ENCODE measurements at places on chromosomes 16 and 17.

DNA sequence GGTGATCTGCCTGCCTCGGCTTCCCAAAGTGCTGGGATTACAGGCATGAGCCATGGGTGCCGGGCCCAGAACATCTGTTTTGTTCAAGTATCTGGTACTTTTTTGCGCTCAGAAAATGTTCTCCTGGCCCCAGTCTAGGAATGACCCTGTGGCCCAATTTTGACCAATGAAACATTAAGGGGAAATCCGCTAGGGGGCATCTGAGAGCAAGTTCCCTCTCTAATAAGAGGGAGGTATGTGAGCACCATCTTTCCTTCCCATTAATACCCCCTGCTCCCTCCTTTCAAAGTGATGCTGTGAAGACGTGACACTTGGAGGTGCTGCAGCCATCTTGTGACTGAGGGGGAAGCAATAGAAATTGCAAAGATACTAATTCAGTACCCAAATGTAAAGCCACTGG lies 16.5 kb upstream of the CLEC3A start:
- DNase-seq: peak; percentile 14

DNA sequence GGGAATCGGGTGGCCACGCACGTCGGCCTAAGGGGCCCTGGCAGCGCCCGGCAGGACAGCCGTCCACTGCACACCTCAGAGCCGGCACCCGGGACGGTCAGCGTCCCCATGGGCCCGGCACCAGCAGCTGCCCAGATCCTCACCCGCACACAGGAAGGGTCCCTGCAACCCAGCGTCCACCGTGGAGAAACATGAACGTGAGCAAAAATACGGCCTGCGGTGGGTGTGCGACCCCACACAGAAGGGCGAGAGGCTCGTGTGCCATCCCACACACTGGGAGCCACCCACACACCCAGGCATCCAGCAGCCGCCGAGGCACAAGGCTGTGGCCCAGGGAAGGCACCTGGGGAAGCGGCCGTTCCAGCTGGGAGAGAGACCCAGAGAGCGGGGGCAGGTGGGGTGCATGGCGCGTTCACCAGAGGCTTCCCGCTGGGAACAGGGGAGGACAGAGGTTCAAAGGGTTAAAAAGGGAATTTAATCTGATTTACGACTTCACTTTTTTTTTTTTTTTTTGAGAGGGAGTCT lies 6.4 kb downstream of the PIEZO1 start:
- DNase-seq: no peak

GRCh38 chr17:34163646-34164045 lies 91.4 kb upstream of the CCL2 start:
- DNase-seq: peak; percentile 24

GRCh38 chr17:17563530-17563929 lies 28.0 kb downstream of the PEMT start:
- no peak for DNase-seq

DNA sequence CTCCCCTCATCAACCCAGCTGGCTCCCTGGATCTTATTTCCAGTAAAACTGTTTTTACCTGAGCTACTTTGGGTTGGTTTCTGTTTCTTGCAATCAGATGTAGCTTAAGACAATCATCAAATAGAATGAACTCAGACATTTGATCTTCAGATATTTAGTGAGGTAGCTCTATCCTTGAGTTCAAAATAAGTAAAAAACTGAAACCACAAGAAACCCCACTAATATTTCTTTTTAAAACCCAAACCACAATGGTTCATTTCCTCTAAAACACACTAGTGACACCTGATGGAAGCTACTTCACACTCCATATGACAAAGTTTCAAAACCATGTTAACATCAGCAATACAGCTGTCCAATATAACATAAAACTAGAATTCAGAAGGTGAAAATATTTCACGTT lies 37.8 kb downstream of the CACNG1 start:
- DNase-seq: no peak

DNA sequence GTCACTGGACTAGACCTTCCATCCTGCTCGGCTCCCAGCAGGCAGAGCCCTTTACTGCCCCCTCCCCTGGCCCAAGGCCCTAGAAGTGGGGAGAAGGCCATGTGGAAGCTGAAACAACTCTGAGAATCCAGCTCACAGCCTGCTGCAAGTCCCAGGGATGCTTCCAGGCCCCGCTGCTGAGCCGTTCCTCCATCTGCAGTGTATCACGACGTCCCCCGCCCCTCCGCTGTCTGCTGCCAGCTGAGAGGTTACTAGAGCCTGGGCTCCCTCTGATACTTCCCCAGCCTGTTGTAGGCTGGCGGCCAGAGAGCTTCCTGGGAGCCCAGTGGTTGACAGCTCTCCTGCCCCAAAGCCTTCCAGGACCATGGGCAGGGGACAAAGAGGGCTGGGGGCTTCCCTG lies 118.2 kb downstream of the MGAT5B start:
- no peak for DNase-seq

DNA sequence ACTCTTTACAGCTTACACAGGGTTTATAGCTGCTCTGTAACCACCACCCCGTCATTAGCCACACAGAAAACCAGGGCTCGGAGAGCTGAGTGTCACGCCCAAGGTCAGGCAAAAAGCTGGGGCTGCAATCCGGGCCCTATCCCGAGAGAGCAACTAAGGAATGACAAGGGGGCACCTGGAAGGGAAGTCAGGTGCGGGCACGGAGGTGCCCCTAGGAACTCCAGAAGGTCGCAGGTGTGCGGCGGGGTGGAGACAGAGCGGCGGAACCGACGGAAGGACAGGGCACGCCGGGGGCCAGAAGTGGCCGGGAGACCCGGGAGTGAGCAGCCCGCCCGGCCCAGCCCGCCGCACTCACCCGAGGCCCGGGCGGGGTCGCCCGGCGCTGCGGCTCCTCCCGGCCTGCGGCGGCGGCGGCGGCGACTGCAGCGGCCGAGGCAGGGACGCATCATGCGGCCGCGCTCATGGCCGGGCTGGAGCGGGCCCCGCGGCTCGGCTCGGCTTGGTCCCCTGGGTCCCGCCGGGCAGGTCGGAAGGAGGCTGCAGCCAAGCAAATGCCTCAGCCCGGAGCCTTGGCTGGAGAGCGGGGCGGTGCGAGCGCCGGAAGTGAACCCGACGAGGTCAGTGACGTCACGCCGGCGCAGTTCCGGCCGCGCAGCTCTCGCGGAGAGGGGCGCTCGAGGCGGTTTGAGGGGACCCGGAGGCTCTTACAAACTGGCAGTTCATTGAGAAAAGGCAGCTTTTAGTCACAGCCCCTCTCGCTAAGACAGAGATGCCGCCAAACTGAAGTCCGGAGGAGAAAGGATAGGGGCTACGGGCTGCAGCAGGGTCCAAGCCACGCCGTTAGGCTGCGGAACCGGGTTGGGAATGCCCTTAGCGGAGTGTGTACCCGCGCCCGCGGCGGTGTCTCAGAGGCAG lies at the start of gene ZDHHC7:
ZDHHC7 (minus strand) TSS at position 605 of the 915 bp plus-strand sequence. CDS start 20,917 bp downstream, outside the sequence.
- peak; percentile 84 for DNase-seq

DNA sequence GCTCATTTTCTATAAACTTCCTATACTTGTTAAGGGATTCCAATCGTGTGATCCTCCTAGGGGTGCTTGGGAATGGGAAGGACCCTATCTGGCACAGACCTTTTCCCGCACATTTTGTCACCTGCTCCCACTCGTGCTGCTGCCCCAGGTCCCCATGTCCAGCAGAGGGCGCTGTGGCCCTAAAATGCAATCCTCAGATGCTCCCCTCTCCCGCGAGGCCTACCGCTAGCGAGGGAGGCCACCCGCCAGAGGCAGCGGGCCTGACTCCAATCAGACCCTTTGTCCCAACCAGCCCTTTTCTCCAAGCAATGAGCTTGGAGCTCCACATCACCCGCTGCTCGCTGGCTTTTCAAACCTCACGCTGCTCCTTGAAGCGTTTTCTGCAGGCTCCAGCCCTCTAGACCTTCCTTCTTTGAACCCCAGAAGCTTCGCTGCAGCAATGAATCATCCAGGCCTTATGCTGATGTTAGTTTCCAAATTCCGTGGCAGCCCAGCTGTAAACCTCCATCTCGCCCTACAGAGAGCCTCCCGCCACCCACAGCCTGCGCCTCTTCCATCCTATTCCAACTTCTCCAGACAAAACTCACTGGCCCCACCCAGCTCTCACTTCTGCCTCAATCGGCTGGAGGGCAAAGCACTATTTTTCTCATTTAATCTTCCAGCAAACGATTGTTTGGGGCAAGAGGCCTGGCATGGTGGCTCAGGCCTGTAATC lies 23.6 kb upstream of the FZD2 start:
- peak; percentile 81 for DNase-seq

DNA sequence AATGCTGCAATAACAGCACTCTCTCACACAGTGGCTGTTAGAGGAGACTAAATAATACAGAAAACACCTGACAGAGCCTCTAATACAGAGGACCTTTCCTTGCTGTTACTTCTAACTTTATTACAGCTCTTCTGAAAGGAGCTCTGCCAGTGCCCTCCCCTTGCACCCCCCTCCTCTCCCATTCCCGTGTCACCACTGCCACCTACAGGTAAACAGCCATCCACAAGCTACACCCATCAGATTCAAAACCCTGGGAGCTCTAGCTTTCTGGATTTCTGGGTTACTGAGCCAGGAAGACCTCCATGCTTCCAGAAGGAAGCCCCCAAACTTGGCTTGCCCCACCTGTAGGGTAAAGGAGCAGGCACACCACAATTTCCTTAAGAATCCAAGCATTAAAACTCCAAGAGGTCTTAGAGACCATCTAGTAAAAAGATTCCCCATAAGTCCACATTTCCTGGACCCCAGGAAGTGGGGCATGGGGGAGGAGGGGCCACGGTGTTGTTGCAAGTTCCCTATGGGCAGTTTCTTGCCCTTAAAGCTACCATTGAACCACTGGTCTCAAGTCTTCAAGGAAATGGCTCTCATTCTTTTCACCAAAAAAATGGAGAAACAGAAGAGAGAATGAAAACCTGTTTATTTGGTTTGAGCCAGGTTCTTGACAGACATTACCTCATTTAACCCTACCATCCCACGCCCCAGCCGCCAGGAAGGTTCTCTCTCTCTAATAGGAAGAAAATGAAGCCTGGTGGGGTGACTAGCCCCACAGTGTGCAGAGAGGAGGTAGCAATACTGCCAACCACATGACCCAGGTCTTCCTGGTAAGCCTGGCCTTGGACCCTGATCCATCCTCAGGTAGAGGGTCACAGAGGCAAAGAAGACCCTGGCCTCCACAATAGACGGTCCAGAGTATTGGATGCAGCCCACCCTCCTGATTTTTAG lies 52.8 kb downstream of the TOM1L2 start:
- DNase-seq: peak; percentile 76

- peak; percentile 86 for DNase-seq
Observed at GRCh38 chr17:47208744-47209488, at the start of gene MYL4. TSS of gene MYL4 (plus strand) at chr17:47209348. CDS start at chr17:47209423, 75 bp downstream.

GRCh38 chr17:35404360-35404759 lies 27.9 kb downstream of the SLFN12 start:
- DNase-seq: no peak

- DNase-seq: no peak
Observed at GRCh38 chr17:14693382-14693781, 392.5 kb downstream of the HS3ST3B1 start.

DNA sequence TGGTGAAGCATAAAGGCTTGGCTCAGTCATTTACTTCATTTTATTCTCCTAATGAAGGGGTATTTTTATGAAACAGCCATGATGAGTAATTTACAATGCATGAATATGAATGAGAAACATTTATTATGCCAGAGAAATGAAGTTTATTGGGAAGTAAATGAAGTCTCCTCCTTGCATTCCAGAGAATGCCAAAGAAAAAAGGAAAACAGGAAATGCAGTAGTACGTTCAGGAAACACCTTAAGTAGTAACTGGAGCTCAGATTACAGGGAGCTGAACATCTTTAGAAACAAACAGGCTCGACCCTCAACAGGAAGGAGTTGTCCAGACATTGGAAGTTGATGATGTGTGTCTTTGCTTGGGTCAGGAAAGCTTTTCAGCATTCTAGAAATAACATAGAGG lies 4.6 kb downstream of the KRT34 start:
- no peak for DNase-seq

DNA sequence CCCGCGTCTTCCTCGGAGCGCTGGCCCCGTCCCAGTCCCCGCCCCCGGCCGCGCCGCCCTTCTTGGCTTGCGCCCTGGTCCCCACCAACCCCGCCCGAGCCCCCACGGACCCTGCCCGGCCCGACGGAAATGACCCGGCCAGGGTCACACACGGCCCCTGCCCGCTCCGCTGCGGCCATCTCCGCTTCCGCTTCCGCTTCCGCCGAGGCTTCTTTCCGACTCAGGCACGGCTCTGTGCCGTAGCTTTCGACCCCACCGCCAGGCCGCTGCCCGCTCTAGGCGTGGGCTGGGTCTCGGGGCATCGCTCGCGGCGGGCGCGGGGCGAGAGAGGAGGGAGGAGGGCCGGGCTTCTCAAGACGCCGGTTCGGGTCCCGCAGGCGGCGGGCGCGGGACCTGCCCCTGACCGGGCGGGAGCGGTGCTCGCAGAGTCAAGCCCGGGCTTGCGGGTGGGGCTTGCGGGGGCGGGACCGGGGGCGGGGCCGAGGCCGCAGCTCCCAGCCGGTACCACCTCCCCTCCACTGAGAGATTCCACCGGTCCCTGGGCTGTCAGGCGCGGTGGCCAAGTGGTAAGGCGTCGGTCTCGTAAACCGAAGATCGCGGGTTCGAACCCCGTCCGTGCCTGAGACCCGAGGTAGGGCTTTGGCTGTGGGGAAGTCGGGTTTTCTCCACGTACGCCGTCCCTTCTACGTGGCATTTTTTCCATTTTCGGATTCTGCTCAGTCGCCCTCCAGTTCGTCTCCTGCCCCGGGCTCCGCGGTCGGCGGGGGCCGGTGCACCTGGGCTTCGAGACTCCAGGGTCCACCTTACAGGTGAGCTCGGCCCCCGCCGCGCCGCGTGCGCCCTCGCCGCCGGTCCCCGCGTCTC lies 158.3 kb downstream of the RAB11FIP4 start:
- DNase-seq: peak; percentile 94

GRCh38 chr16:4869147-4869805 lies 22.0 kb downstream of the UBN1 start:
- no peak for DNase-seq

DNA sequence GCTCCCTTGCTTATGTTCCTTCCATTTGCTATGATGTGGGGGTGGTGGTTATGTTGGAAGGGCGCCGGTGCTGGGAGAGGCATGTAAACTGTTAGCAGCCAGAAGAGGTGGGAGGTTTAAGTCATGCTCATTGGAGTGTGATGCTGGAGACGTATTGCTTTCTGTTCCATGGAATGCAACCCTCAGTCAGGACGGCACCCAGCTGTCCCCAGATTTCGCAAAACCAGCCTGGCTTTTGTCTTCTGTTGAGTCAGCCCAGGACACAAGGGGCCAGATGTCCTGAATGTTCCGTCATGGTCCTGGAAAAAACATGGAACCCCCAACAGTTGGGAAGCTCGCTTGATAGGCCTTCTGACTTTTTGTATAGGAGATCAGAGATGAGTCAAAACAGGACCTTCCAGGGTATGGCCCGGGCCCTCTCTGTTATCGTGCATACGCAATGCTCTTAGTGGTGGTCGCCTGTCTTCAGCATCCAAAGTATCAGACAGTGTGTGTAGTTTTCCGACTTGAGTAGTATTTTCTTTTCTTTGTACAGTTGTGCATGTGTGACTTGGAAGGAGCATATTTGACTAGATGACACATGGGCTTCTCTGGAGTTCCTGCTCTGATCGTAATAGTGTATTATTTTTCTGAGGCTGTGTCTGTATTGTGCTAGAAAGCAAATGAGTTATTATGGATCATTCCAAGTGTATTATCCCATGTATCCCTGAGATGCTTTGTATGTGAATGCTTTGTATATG lies 201.9 kb downstream of the SNX29 start:
- DNase-seq: no peak

Data from hematopoietic multipotent progenitor cell treated with erythropoietin and hydrocortisone succinate and interleukin-3 and kit ligand, for 8 days (in vitro differentiated cells).